ENCODE measurements at places on chromosomes 7 and 10. TPM values are rescaled to one million over a fixed set of nuclear protein-coding genes. Genes with fewer than 3 reads are reported as not detected.

Gene INTS15
- 27.0 TPM for polyA plus RNA-seq

Gene PPP1R17
- 1.7 TPM for polyA plus RNA-seq

Gene LRRN3
- 84.6 TPM for polyA plus RNA-seq

Gene UTF1
- not detected for polyA plus RNA-seq

Gene LSM8
- 81.8 TPM for polyA plus RNA-seq

Gene GRID2IP
- 0.11 TPM for polyA plus RNA-seq

Gene JAKMIP3
- polyA plus RNA-seq, result 0.75 TPM

Gene OPN1SW
- polyA plus RNA-seq, result 0.74 TPM

Gene HGF
- 0.82 TPM for polyA plus RNA-seq

Gene DYNC1I1
- 20.6 TPM for polyA plus RNA-seq

Gene ARID5B
- polyA plus RNA-seq, result 4.3 TPM

Gene C10orf67
- 0.16 TPM for polyA plus RNA-seq

Gene GPR22
- 0.84 TPM for polyA plus RNA-seq

Gene ADIRF
- 0.40 TPM for polyA plus RNA-seq

- DNase-seq, result peak; percentile 40
- H3K27ac ChIP-seq, result no peak overlapping the region
- no peaks in the 10 kb centered on the region for H3K36me3 ChIP-seq
- no peak overlapping the region for H3K4me3 ChIP-seq
- H3K4me1 ChIP-seq, result no peaks in the 10 kb centered on the region
Observed at GRCh38 chr10:26269754-26270153, 53.2 kb downstream of the GAD2 start.

GRCh38 chr7:67422601-67423000 is 426.0 kb downstream of the TYW1 start:
- no peak overlapping the region for H3K27ac ChIP-seq
- no peak overlapping the region for H3K4me3 ChIP-seq
- no peak for DNase-seq
- H3K27me3 ChIP-seq, result no peaks in the 10 kb centered on the region
- H3K36me3 ChIP-seq, result no peaks in the 10 kb centered on the region
- H3K4me1 ChIP-seq, result no peaks in the 10 kb centered on the region

- peaks cover 4% of the 10 kb centered on the region for H3K4me1 ChIP-seq
- no peak overlapping the region for H3K4me3 ChIP-seq
- no peak overlapping the region for H3K27ac ChIP-seq
- no peaks in the 10 kb centered on the region for H3K36me3 ChIP-seq
- no peaks in the 10 kb centered on the region for H3K27me3 ChIP-seq
Observed at GRCh38 chr7:112069879-112070321, 136.3 kb downstream of the DOCK4 start.

GRCh38 chr7:36349626-36350025 is 40.0 kb upstream of the ANLN start:
- no peaks in the 10 kb centered on the region for H3K36me3 ChIP-seq
- DNase-seq, result no peak
- H3K4me1 ChIP-seq, result no peaks in the 10 kb centered on the region
- no peaks in the 10 kb centered on the region for H3K27me3 ChIP-seq
- H3K4me3 ChIP-seq, result no peak overlapping the region

- no peaks in the 10 kb centered on the region for H3K4me1 ChIP-seq
- H3K36me3 ChIP-seq, result no peaks in the 10 kb centered on the region
- no peak overlapping the region for H3K27ac ChIP-seq
- H3K4me3 ChIP-seq, result no peak overlapping the region
- peak; percentile 90 for DNase-seq
Observed at GRCh38 chr10:13371897-13372470, 23.9 kb upstream of the SEPHS1 start.

GRCh38 chr7:151381098-151381347 is 28.8 kb downstream of the WDR86 start:
- H3K4me3 ChIP-seq, result no peak overlapping the region
- peaks cover 7% of the 10 kb centered on the region for H3K27me3 ChIP-seq
- H3K4me1 ChIP-seq, result no peaks in the 10 kb centered on the region
- no peaks in the 10 kb centered on the region for H3K36me3 ChIP-seq
- no peak overlapping the region for H3K27ac ChIP-seq

DNA sequence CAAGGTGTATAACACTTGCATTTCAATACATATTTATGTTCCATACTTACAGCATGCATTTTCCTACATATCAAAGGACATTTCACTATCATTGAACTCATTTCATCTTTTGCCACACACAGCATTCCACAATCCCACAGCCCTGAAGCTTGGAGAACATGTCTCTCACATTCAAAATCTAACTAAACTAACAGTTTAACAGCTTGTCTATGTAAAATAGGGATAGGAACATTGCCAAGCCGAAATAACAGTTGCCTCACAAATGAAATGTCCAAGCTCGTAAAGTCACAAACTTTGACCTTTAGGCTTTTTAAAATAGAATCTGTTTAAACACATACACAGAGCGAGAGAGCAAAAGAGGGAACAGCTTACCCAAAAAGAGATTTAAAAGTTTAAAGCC is 65.3 kb downstream of the HGF start:
- H3K4me1 ChIP-seq, result no peaks in the 10 kb centered on the region
- no peak overlapping the region for H3K4me3 ChIP-seq
- DNase-seq, result peak; percentile 48
- H3K27me3 ChIP-seq, result no peaks in the 10 kb centered on the region

GRCh38 chr10:118473305-118473960 is 122.0 kb downstream of the PRLHR start:
- peaks cover 4% of the 10 kb centered on the region for H3K27me3 ChIP-seq
- H3K4me1 ChIP-seq, result no peaks in the 10 kb centered on the region
- no peak for DNase-seq
- H3K27ac ChIP-seq, result no peak overlapping the region

DNA sequence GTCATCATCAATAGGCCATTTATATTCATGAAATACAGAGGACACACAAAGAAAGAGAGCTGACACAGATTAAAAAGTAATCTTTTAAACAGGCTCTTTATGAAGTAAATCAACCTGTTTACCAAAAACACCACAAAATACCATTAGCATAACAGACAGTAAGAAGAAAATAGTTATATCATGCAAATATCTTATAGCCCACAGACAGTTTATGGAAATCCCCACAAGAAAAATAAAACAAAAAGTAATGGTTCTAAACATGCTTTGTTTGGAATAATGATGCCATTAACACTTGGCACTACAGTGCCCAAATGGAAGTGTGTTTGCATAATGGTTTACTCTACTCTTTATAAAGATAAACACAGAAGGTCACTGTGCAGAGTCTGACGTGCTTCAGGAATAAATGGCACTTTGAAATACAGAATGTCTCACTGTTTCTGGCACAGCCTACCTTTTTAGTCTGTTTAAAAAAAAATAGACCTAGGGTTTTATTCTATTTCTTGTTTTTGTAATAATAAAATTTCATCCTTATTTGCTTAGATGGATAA is 30.1 kb downstream of the SEMA3D start:
- no peak overlapping the region for H3K27ac ChIP-seq
- no peak for DNase-seq
- H3K4me1 ChIP-seq, result no peaks in the 10 kb centered on the region
- H3K36me3 ChIP-seq, result no peaks in the 10 kb centered on the region
- H3K4me3 ChIP-seq, result no peak overlapping the region

GRCh38 chr7:148932-149790 is 43.2 kb upstream of the FAM20C start:
- no peaks in the 10 kb centered on the region for H3K36me3 ChIP-seq
- peak overlapping the region; percentile 42 for H3K4me3 ChIP-seq
- peak; percentile 100 for DNase-seq
- no peaks in the 10 kb centered on the region for H3K27me3 ChIP-seq
- peak overlapping the region; percentile 93 for H3K27ac ChIP-seq

DNA sequence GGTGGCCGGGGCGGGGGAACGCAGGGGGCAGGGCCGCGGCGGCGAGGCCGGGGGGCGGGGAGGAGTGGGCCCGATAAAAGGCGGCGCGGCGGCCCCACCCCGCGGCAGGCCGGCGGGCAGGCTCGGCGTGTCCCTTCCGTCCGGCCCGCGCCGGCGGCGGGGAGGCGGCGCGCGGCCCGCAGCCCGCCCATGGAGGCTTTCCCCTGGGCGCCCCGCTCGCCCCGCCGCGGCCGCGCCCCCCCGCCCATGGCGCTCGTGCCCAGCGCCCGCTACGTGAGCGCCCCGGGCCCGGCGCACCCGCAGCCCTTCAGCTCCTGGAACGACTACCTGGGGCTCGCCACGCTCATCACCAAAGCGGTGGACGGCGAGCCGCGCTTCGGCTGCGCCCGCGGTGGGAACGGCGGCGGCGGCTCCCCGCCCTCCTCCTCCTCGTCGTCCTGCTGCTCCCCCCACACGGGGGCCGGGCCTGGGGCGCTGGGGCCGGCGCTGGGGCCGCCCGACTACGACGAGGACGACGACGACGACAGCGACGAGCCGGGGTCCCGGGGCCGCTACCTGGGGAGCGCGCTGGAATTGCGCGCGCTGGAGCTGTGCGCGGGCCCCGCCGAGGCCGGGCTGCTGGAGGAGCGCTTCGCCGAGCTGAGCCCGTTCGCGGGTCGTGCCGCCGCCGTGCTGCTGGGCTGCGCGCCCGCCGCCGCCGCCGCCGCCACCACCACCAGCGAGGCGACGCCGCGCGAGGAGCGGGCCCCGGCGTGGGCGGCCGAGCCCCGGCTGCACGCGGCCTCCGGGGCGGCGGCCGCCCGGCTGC is at the start of gene NANOS1:
Gene NANOS1, plus strand, starts transcription at position 102 of the 808 bp plus-strand sequence. Its CDS starts 88 bp downstream, at position 190.
- H3K4me1 ChIP-seq, result no peaks in the 10 kb centered on the region
- peak within 1 kb of the TSS; percentile 52 for H3K4me3 ChIP-seq
- H3K27ac ChIP-seq, result no peak within 1 kb of the TSS
- peaks cover 18% of the 10 kb centered on the region for H3K36me3 ChIP-seq
- DNase-seq, result no peak

DNA sequence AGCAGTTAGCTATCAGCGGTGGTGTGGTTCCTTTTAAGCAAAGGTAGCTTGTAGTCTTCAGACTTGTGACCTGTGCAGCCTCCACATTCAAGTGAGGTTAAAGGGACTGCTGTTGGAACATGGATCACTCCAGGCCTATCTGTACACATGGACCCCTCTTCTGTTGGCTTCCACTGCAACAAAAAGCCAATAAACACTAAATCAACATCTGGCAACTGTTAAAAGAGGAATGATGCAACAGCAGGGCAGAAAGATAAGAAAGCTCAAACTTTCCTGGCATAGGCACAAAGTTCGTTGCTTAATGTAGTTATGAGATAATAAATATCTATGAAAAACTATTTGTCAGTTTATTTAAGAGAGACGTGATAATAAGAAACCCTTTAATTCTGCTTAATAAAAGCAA is 4.0 kb upstream of the MINPP1 start:
- peaks cover 7% of the 10 kb centered on the region for H3K27me3 ChIP-seq
- no peak for DNase-seq
- no peak overlapping the region for H3K27ac ChIP-seq
- H3K4me3 ChIP-seq, result no peak overlapping the region
- H3K4me1 ChIP-seq, result peaks cover 7% of the 10 kb centered on the region

GRCh38 chr10:118843647-118844265 is 89.0 kb upstream of the CACUL1 start:
- no peak overlapping the region for H3K4me3 ChIP-seq
- no peaks in the 10 kb centered on the region for H3K36me3 ChIP-seq
- H3K27ac ChIP-seq, result no peak overlapping the region
- DNase-seq, result no peak
- no peaks in the 10 kb centered on the region for H3K4me1 ChIP-seq

GRCh38 chr7:74037609-74038008 is 9.6 kb downstream of the ELN start:
- no peaks in the 10 kb centered on the region for H3K27me3 ChIP-seq
- no peak overlapping the region for H3K4me3 ChIP-seq
- no peaks in the 10 kb centered on the region for H3K36me3 ChIP-seq
- no peak for DNase-seq

GRCh38 chr7:47951374-47951773 is 3.1 kb upstream of the PKD1L1 start:
- H3K27ac ChIP-seq, result no peak overlapping the region
- H3K4me1 ChIP-seq, result no peaks in the 10 kb centered on the region
- H3K4me3 ChIP-seq, result no peak overlapping the region
- no peak for DNase-seq
